ENCODE measurements at places on chromosomes 3 and 15. TPM values are rescaled to one million over a fixed set of nuclear protein-coding genes. Genes with fewer than 3 reads are reported as not detected.

The MINAR1 gene
- 5.3 TPM for total RNA-seq

The OR5K2 gene
- total RNA-seq = not detected

The CRYGS gene
- total RNA-seq = 5.8 TPM

The SKOR1 gene
- total RNA-seq = 0.21 TPM

The COL7A1 gene
- total RNA-seq = 5.2 TPM

The ZBTB20 gene
- total RNA-seq = 4.2 TPM

The CCR3 gene
- total RNA-seq = not detected

The DENND4A gene
- total RNA-seq = 17.1 TPM

The SLC6A1 gene
- 7.5 TPM for total RNA-seq

The KLHL40 gene
- not detected for total RNA-seq

The MYL3 gene
- total RNA-seq = not detected

The NMNAT3 gene
- 0.62 TPM for total RNA-seq

The PCOLCE2 gene
- total RNA-seq = 1.8 TPM

The AP2M1 gene
- total RNA-seq = 401 TPM

The CHRNA7 gene
- 2.3 TPM for total RNA-seq

The TIPIN gene
- total RNA-seq = 17.7 TPM

The LRRN1 gene
- total RNA-seq = 2.8 TPM

The MUC13 gene
- not detected for total RNA-seq

The RLBP1 gene
- not detected for total RNA-seq

The CPA3 gene
- total RNA-seq = not detected

The IQCF5 gene
- total RNA-seq = not detected

The PRICKLE2 gene
- 5.3 TPM for total RNA-seq

The SLC51A gene
- not detected for total RNA-seq

The NT5DC2 gene
- total RNA-seq = 252 TPM

The CFAP91 gene
- 0.23 TPM for total RNA-seq

The CALML4 gene
- total RNA-seq = 11.0 TPM

The C3orf85 gene
- not detected for total RNA-seq

The ACKR4 gene
- total RNA-seq = not detected

The CDHR4 gene
- 1.1 TPM for total RNA-seq

The SLC9C1 gene
- total RNA-seq = 0.13 TPM

The TM6SF1 gene
- total RNA-seq = 6.0 TPM

The VILL gene
- 13.7 TPM for total RNA-seq

The GPR62 gene
- total RNA-seq = not detected

The GPR149 gene
- total RNA-seq = not detected

The LINS1 gene
- 10.2 TPM for total RNA-seq

The MST1R gene
- total RNA-seq = 0.67 TPM

The ITIH3 gene
- not detected for total RNA-seq

The BNC1 gene
- 14.4 TPM for total RNA-seq

The HHLA2 gene
- total RNA-seq = not detected

The TRIM42 gene
- not detected for total RNA-seq

The TRANK1 gene
- total RNA-seq = 2.8 TPM

The UMPS gene
- 27.1 TPM for total RNA-seq

The ARGFX gene
- total RNA-seq = not detected

The MAPK6 gene
- 94.6 TPM for total RNA-seq

The PYGO1 gene
- 1.5 TPM for total RNA-seq

The AKAP13 gene
- 249 TPM for total RNA-seq

The MEGF11 gene
- 0.77 TPM for total RNA-seq

The SLC22A14 gene
- 0.36 TPM for total RNA-seq

The TM4SF4 gene
- total RNA-seq = 0.67 TPM

The VIPR1 gene
- 5.4 TPM for total RNA-seq

The ZNF80 gene
- not detected for total RNA-seq

The SHF gene
- total RNA-seq = 23.0 TPM

The P2RY12 gene
- total RNA-seq = not detected

The MESP1 gene
- total RNA-seq = not detected

The TMC3 gene
- not detected for total RNA-seq

The CX3CR1 gene
- 4.2 TPM for total RNA-seq
